IMR-90 (cell line): ENCODE measurements at places on chromosomes 1 and 21.

GRCh38 chr1:218501161-218501560, 156.0 kb downstream of the TGFB2 start:
- no peak for DNase-seq

DNA sequence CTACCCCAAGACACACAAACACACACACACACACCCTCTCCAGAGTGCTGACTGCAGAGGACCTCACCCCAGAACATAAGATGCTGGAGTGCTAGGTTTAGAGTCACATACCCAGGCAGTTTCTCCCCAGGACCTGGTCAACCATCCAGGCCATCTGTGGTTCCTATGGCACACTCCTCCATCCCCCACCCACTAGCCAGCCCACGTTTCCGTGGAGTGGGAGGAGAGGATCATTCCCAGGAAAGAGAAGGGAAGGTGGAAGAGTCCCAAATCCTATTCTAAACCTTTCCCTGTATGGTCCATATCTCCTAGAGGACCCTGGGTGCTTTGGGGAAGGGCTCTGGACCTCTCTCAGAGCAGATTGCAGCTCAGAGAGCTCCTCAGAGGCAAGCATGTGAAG, 1.1 kb downstream of the KCNJ9 start:
- no peak for DNase-seq

- DNase-seq, result peak; percentile 73
Observed at GRCh38 chr1:116538544-116538943, 32.3 kb downstream of the CD58 start.

- DNase-seq, result no peak
Observed at GRCh38 chr1:211527006-211527405, 35.0 kb upstream of the RD3 start.

GRCh38 chr1:32334864-32335534, 1.0 kb downstream of the MARCKSL1 start:
- DNase-seq, result peak; percentile 21
